ENCODE measurements at places on chromosomes 7 and 10. TPM values are rescaled to one million over a fixed set of nuclear protein-coding genes. Genes with fewer than 3 reads are reported as not detected.

Gene WEE2
- 0.16 TPM for total RNA-seq

Gene ATXN7L1
- total RNA-seq, result 29.8 TPM

Gene FXYD4
- total RNA-seq, result not detected

Gene EPHA1
- 119 TPM for total RNA-seq

Gene ASB13
- 16.5 TPM for total RNA-seq

Gene SYCE1
- not detected for total RNA-seq

Gene FAM237B
- total RNA-seq, result not detected

Gene ZNF488
- total RNA-seq, result 5.2 TPM

Gene AUTS2
- total RNA-seq, result 57.1 TPM

Gene CYP3A7
- not detected for total RNA-seq

Gene SAMD9
- 0.17 TPM for total RNA-seq

Gene WDR91
- total RNA-seq, result 9.7 TPM

Gene OGDHL
- 15.5 TPM for total RNA-seq

Gene CCL24
- not detected for total RNA-seq

Gene TEX36
- not detected for total RNA-seq

Gene COL13A1
- total RNA-seq, result 7.1 TPM

Gene CDHR1
- total RNA-seq, result 6.7 TPM

Gene EGFR
- 4.5 TPM for total RNA-seq

Gene CDK13
- 88.4 TPM for total RNA-seq

Gene BAMBI
- 39.5 TPM for total RNA-seq

Gene ASB4
- total RNA-seq, result not detected

Gene LRRC4
- total RNA-seq, result 3.6 TPM

Gene SNX13
- 26.4 TPM for total RNA-seq

Gene KCNK18
- not detected for total RNA-seq

Gene ZNF679
- total RNA-seq, result not detected

Gene FGF8
- total RNA-seq, result 6.3 TPM

Gene HHEX
- total RNA-seq, result 0.39 TPM

Gene SPDYE5
- total RNA-seq, result not detected

Gene THSD7A
- 1.7 TPM for total RNA-seq

Gene PNLIPRP1
- total RNA-seq, result not detected

Gene CPA2
- total RNA-seq, result not detected

Gene TLL2
- total RNA-seq, result 2.6 TPM

Gene SPAG6
- total RNA-seq, result 0.12 TPM

Gene BMPER
- 1.4 TPM for total RNA-seq

Gene GNG11
- total RNA-seq, result 1.6 TPM

Gene OR6V1
- total RNA-seq, result not detected

Gene CTAGE15
- 2.9 TPM for total RNA-seq

Gene ZNF394
- total RNA-seq, result 29.2 TPM

Gene PLXNA4
- 0.80 TPM for total RNA-seq

Data from GM23338 (cell line).